ENCODE measurements at places on chromosomes 3 and 15.
A peak's percentile ranks its signal among the peaks of the same experiment; 100 is the strongest.

- DNase-seq, result no peak
Observed at GRCh38 chr3:84987706-84988504, 29.1 kb downstream of the CADM2 start.

- DNase-seq, result no peak
Observed at GRCh38 chr3:130517602-130518001, 625 bp downstream of the COL6A6 start.

- peak; percentile 72 for DNase-seq
Observed at GRCh38 chr3:133547432-133548041, 25.9 kb upstream of the CDV3 start.

GRCh38 chr3:142802891-142803290, 79.1 kb downstream of the TRPC1 start:
- DNase-seq, result no peak

DNA sequence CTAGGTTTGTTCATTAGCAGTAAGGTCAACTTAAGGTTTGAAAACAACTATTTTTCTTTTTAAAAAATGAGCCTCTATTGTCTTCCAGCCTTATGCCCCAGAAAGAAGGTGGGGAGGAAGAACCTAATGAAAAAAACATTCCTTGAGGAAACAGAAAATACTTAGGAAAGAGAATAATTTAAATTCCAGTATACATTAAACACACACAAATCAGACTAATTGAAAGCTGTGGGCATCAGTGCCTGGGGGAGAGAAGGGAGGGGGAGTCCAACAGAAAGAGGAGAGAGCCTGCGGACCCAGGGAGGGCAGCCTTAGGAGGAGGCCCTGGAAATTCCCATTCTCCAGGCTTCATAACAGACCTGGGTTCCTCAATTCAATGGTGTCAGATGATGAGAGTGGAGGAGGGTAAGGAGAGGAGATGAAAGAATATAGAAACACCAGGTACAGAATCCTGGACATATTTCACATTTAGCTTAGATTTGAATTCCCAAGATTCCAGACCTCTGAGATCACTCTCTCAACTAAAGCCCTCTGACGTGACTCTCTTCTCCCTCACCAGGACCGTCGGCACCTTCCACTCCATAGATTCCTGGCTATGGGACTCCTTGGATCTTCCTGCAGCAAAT, 320.5 kb upstream of the UMPS start:
- DNase-seq, result no peak

DNA sequence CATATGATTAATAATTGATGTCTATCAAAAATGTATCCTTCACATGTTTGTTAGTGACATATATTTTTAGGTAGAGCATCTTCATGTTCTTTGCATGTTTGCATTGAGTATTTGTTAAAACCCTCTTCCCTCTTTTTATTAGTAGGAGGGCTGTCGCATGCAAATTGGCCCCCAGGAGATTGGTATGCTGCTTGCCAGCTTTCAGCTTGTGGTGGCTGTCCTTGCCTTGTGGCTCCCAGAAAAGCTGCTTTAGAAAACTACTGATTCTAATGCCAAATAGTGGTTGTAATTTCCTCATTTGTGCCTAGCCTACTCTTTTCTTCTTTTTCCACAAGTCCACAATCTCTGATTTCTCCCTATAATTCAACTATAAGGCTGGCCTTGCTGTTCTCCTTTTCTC, 886.8 kb downstream of the VGLL3 start:
- no peak for DNase-seq

GRCh38 chr3:189737071-189737470, 105.9 kb downstream of the TP63 start:
- DNase-seq, result no peak

GRCh38 chr15:56667517-56667916, 65.8 kb downstream of the ZNF280D start:
- no peak for DNase-seq

- DNase-seq, result no peak
Observed at GRCh38 chr3:138593488-138594149, 441 bp downstream of the CEP70 start.

DNA sequence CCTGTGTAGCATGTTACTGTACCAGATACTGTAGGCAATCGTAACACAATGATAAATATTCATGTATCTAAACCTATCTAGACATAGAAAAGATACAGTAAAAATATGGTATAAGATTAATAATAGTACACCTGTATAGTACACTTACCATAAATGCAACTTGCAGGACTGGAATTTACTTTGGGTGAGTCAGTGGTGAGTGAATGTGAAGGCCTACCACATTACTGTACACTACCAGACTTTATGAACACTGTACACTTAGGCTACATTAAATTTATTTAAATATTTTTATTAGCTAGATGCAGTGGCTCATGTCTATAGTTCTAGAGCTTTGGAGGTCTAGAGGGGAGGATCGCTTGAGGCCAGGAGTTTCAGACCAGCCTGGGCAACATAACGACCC, 186.6 kb upstream of the ROPN1 start:
- no peak for DNase-seq

DNA sequence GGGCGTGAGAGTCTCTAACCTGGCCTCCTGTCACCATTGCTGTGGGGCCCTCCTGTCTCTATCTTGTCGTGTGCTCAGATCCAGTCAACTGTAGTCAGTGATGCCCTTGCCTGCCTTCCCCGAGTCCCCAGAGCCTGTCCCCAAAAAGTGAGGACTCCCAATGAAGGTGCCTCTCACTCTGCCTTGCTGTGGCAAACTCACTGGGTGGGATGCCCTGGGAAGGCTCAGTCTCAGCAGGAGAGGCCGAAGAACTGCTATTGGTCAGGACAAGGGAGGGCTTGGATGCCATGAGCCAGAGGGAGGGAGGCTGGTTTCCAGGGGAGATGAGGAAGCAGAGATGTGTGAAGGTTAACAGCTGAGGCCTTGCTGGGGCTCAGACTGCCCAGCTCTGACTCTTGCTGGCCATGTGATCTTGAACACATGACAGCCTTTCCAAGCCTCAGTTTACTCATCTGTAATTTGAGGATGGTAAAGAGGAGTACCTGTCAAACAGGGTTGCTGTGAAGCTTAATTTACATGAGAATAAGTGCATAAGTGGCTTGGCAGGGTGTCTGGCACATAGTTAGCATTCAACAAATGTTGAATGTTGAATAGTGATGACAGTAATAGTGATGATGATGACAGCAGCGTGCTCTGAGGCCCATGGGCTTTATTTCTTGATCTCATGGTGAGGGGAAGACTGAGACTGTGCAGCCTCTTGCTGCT, 8.2 kb downstream of the KY start:
- DNase-seq, result no peak

- DNase-seq, result no peak
Observed at GRCh38 chr3:146558781-146559180, 14.4 kb upstream of the PLSCR1 start.

GRCh38 chr3:120487191-120487650, 36.4 kb upstream of the FSTL1 start:
- no peak for DNase-seq

GRCh38 chr15:48645558-48646330, at the start of gene FBN1:
Gene FBN1 (minus strand): TSS chr15:48645709. CDS start chr15:48644769, 940 bp downstream.
- DNase-seq, result peak; percentile 66

DNA sequence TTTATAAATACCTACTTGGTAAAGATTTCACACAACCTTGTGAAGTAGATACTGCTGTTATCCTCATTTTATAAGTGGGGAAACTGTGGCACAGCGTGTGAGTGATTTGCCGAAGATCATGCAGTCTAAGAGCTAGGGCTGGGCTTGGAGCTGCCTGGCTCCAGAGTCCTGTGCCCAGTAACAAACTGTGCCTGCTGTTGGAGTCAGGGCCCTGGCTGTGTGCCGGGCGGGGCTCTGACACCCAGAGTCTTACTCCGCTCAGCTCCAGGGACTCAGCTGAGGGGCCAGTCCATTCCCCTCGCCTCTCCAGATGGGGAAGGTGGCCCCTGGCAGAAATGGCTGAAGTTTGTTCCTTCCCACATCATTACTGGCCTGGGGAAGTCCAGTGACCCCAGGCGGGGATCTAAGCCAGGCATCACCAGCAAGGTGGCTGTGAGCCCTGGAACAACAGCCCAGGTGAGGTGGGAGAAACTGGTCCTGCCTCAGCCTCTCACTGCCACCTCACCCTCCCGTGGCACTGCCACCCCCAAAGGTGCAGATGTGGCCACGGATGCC, 17.3 kb upstream of the PLXNA1 start:
- no peak for DNase-seq

DNA sequence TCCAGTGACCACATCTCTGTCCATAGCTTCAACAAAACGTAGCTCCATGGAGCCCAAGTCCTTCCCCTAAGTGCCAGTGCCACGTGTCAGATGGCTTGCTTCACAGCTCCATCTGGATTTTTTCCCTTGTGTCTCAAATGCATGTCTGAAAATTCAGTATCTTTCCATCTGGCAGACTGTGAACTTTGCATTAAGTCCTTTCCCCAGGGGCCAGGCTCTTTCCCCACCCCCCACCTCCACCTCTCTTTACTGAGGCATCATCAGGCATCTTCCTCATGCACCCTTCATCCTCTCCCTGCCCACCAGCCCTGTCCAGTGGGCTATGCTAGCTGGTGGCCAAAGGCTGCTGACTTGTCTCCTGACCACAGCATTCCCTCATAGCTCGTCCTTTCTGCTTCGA, 53.7 kb downstream of the PDIA5 start:
- DNase-seq, result no peak

DNA sequence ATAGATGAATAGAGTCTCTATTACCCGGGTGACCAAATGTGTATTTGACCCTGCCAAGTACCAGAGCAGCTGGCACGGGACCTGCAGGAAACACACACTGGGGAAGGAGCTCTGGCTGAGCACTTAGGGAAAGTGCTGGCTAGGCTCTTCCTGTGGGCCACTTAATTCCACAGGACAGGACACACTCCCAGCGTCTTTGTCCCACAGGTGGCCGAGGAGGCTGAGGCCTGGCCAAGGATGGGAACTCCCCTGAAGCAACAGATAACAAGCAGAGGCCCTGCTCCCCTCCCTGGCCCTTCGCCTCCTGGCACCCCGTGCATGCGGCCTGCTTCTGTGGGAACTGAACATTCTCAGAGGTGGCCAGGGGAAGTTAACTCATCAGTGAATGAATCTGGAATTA, 180.8 kb downstream of the ATP10A start:
- DNase-seq, result no peak

DNA sequence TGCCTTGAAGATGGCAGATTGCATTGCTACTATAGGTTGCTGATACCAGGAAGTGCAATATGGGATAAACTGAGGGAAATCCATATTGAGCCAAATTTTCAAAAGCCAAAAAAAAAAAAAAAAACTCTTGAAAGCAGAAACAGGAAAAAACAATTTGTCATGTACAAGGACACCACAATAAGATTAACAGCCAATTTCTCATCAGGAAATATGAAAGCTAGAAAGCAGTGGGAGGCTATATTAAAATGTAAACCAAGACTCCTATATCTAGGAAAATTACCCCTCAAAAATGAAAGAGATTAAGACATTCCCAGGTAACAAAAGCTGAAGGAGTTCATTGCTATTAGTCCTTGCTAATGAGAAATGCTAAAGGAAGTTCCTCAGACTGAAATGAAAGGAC, 462.8 kb upstream of the DPH6 start:
- DNase-seq, result no peak

GRCh38 chr3:7759630-7760029, 742.0 kb upstream of the LMCD1 start:
- DNase-seq, result no peak

GRCh38 chr3:152466784-152467183, 198.1 kb downstream of the MBNL1 start:
- no peak for DNase-seq

DNA sequence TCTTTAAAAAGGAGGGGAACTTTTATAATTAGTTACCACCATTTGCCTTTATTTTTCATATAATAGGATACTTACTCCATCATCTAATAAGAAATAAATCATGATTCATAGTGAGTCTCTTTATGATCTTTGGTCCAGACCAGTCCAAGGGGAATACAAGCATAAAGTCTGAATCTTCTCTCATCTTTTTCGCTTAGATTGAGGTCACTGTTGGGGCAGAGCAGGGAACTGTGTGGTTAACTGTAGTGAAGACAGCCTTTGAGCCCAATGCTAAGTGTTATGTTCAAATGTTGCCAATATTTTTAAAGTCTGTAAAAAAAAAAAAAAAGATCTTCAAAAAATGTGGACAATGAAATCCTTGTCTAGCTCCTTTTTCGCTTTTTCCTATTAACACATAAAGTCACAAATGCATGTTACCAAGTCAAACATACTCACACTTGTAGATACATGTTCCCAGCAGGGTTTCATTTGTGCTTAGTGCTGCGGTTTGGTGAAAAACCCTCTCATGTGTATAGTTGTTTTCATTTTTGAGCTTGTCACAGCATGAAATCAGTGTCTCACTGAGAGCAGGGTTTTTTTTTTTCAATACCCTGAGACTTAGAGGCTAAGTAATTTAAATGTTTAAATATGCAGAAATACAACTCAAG, 72.1 kb downstream of the EPHA3 start:
- no peak for DNase-seq

Measured in upper lobe of right lung (tissue), 1 donor.